ENCODE measurements at places on chromosomes 12 and 14.

DNA sequence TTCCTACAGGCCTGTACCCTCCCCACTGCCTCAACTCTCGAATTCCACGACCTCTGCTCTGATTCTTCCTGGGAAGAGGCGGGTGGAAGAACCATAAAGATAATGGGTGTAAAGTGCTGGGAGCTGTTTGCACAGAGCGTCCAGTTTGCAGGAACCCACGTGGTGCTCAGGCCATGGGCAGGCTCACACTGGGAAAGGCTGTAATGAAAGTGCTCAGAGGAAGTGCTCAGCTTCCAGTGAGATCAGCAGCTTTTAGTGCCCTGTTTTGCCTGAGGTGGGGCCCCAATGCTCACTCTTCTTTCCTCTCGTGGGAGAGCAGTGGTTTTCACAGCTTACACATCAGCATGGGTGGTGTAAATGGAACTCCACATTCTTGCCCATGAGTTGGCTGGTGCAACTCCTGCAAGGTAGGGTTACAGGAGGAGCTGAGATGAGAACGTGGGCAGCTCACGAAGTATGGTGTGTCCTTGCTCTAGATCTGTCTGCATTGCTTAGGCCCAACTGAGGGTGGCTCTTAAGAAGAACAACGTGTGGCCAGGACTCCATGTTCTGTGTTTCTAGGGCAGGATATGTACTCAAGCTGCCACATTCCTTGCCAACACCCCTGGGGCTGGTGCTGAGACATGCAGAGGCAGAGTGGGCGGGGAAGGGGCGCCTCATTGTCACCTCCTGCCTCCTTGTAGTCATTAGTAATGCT lies 2.9 kb downstream of the TMEM63C start:
- no peak for DNase-seq

DNA sequence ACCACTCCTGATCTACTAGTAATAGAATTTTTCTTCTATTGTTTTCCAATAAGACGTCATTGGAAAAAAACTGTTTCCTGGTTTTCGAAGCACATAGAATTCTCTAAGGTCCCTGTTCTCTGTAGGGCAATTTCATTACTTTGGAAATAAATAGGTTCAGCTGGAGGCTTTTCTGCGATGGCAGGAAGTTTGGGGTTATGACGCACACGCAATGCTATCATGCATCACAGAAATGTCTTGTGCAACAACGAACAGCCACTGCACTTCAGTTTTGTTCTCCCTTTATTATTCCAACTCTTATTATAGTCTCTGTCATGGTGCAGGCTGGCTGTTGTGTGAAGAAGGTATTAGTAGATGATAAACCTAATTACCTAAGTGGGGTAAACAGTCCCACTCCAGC lies 59.0 kb downstream of the KCNK10 start:
- DNase-seq: no peak

DNA sequence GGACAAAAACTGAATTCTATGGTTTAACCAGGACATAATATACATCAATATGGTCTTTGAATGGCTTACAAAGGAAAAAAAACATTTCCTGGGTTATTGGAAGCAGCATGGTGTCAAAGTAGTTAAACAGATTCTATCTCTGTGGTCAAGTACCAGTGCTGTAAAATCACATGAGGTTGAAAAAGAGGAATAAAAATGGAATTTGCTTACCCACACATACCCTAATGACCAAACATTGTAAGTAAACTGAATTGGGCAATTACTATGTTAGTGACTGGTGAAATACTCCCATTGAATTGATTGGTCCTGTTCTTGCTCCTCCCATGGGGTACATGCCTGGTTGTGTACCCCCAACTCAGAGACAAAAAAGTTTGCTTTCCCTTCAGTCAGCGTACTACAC lies 19.6 kb downstream of the IFNG start:
- DNase-seq: no peak

GRCh38 chr12:44154128-44154527 lies 318.2 kb downstream of the TMEM117 start:
- DNase-seq: no peak

DNA sequence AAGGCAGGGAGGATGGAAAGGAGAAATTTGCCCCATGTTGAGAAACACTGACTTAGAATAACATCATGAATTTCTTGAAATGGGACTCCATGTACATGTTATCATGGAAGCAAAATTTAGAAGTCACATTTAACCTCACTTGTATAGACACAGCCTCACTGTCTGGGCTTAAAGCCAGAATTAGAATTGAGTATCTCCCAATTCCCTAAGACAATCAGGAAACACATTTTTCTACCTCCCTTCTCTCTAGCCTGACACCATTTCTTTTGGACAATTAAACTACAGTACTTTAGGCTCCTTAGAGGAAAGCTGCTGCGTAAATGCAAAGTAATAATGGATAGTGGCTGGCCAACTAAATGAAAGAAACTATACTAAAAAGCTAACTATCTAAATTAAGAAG lies 795.5 kb downstream of the C12orf50 start:
- DNase-seq: no peak

DNA sequence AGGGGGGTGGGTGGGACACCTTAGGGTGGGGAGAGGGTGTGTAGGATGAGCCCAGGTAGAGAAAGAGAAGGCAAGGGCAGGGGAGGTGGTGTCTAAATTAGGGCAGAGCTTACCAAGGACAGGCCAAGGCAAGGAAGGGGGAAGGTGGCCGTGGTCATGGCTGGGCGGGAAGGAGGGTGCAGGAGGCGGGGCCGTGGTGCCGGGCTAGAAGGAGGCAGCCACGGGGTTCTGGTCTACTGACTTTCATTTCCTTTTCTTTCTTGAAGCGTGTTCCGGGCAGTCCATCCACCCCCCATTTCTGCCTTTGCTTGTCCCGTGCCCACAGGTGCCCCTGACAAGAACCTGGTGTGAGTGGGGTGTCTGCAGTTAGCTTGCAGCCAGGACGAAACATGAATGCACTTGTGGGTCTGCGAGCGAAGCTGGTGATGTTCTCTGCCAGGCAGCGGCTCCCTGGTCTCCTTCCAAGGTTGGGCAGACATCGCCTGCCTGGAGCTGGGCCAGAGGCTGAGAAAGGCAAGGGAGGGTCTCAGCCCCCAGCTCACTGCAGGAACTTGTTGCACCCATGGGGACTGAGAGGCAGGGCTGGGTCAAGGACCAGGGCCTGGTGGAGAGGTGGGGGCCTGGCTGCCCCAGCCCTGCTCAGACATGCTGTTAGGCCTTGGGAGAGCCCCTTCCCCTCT lies 58.2 kb downstream of the KIF26A start:
- no peak for DNase-seq

- DNase-seq: no peak
Measured at GRCh38 chr14:76917158-76917596, 91.0 kb downstream of the LRRC74A start.

DNA sequence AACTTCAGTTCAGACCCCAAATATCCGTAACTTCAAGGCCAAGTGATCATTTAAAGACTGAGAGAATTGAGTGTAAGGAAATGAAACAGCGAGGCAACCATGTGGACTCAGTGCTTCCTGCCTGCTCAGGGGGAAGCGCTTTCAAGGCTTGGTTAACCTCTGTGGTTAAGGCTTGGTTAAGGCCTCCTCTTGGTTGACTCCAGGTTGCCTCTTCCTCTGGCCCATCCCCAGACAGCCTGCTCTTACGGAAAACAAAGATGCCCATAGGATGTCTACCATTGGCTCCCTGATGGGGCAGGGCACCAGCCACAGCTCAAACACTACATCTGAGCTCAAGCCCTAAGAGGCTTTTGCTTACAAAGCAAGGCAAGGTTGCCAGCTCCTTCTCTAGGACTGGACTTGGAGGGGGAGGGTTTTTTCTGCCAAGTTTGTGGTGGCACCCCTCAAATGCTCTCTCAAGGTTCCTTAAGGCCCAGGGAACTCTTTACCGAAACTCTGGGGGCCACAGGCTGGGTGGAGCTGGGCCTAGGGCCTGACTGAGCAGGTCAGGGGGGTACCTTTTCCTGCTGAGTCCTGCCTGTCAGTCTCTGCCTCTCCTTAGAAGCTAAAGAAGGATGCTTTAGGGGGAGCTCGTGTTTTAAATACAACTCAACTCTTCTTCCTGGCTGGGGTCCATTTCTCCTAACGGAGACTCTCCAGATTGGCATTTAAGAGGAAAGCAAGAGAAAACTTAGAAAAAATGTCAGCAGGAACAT lies 13.7 kb downstream of the COL2A1 start:
- no peak for DNase-seq

DNA sequence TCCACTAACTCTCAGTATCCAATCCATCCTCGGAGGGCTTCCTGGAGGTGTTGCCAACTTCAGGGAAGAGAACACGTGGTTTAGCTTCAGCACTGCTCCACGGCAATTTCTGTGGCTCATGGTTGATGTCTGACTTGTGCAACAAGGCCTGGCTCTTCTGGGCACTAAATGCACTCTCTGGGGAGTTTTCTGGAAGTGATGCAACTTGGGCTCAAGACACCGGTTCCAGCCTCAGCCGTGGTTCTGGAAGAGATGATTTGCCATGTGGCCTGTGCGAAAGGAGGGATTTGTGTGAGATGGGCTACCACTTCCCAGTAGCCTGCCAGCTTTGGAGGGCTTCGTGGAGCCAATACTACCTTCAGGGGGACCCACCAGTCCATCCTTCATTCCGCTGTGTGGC lies 118.6 kb upstream of the RTL1 start:
- peak; percentile 53 for DNase-seq

DNA sequence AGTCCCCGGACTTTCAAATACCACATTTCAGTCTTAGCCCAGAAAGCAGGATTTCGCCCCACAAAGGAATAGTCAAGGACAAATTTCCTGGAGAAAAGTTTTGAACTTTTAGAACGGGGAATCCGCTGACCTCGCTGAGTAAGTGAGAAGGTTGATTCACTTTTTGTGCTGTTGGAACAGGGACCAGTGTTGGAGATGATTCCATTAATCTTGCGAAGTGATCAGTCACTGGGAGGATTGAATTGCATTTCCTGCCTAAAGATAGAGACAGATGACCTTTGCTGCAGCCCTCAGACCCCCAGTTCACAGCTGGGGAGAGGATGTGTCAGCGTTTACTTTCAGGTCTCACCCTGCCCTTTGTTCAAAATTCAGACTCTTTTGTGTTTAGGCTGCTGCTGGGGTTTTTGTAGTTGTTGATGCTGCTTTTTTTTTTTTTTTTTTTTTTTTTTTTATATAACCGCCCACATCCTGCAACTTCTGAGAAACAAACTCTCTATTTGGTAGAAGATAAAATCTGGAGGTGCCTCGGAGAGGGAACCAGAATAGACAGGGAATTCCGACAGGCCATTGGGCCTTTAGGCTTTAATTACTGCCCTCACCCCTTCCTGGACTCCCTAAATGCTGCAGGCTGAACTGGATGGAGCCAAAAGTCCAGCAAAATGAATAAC lies 9.8 kb upstream of the KDM2B start:
- DNase-seq: no peak

DNA sequence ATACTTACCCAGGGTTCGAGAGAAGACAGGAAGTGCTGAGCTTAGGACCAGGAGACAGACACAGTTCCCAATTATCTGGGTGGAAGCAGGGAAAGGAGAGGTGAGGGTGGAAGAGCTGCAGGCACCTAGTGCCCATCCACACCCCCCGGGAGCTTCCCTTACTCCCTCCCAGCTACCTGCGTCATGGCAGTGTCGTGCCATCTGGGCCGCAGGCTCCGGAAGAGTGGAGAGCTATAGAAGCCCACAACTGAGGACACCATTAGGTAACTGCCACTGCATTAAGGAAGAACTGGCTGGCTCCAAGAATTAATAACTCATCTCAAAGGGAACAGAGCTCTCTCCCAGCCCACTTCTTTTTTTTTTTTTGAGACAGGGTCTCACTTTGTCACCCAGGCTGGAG lies 5.8 kb upstream of the DHH start:
- no peak for DNase-seq

DNA sequence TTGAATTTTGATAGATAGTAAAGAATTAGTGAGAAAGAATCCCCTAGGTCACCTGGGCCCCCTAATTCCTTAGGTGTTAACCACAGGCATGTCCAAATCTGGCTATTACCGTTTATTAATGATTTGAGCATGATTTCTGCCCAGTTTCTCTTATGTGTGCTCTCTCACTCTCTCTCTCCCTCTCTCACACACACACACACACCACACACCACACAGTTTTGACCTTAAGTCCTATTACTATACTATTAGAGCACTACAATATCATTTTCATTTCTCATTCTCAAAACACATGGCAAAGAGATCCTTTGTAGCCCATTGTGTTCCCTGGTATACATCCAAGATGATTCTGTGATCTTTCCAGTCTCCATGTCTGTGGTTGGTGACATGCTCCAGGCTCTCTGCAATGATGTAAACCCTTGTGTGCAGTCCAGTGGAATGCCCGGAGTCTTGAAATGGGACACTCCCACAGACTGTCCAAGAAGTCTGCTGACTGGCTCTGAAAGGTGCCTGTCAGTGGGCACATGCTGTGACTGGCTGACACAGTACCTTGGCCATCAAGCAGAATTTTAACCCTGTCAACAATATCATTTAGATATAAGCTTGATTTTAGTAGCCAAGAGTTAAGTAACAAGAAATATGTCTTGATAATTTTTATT lies 96.2 kb downstream of the FIGNL2 start:
- DNase-seq: no peak

All from coronary artery (tissue), 2 donors.